T follicular helper cell (primary cell): ENCODE measurements at places on chromosomes 3 and 15.

GRCh38 chr3:170520996-170521395, 64.9 kb downstream of the SLC7A14 start:
- no peak for DNase-seq

- DNase-seq: no peak
Measured at GRCh38 chr15:29278436-29279105, 8.9 kb upstream of the NSMCE3 start.

DNA sequence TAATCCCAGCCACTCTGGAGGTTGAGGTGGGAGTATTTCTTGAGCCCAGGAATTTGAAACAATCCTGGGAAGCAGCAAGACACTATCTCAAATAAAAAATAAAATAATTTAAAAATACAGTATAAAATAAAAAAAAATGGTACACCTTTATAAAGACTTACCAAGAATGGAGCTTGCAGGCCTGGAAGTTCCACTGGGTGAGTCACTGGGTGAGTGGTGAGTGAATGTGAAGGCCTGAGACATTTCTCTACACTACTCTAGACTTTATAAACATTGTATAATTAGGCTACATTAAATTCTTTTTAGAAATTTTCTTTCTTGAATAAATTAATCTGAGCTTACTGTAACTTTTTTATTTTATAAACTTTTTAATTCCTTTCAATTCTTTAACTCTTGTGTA, 609.1 kb upstream of the BCHE start:
- DNase-seq: no peak

GRCh38 chr3:69226071-69226470, 103.7 kb upstream of the LMOD3 start:
- DNase-seq: no peak
